ENCODE measurements at places on chromosomes 3 and 15.

DNA sequence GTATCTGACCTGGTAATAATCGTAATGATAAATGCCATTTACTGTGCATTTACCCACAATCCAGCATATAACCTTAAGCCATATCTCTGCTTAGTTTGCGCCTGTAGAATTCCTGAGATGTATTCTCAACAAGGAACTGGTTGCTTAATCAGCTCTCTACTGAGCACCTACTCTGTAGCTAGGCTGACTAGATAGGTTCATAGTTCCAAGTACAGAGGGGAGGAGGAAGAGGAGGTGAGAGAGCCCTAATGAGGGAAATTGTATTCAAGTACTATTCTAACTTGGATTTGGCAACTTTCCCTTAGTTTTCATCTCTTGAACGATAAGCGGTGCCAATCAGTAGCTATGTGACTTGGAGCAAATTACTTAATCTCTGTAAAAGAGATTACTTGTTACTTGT, 5.6 kb upstream of the AKAP13 start:
- no peak for DNase-seq

- DNase-seq: no peak
These were observed 161.0 kb downstream of the THSD4 start for GRCh38 chr15:71276336-71276665.

DNA sequence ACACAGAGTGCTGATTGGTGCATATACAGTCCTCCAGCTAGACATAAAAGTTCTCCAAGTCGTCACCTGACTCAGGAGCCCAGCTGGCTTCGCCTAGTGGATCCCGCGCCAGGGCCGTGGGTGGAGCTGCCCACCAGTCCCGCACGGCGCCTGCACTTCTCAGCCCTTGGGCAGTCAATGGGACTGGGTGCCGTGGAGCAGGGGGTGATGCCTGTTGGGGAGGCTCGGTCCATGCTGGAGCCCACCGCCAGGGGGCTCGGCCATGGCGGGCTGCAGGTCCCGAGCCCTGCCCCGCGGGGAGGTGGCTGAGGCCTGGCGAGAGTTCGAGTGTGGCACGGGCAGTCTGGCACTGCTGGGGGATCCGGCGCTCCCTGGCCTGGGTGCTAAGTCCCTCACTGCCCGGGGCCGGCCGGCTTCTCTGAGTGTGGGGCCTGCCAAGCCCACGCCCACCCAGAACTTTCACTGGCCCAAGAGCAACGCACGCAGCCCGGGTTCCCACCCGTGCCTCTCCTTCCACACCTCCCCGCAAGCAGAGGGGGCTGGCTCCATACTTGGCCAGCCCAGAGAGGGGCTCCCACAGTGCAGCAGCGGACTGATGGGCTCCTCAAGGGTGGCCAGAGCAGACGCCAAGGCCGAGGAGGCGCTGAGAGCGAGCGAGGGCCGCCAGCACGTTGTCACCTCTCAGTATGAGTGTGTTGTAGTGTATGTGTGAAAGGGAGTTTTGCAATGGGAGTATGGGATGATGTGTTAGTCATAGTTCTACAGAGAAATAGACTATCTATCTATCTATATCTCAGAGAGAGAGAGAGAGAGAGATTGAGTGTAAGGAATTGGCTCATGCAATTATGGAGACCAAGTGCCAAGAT, 69.0 kb downstream of the UBE2E2 start:
- DNase-seq: no peak

DNA sequence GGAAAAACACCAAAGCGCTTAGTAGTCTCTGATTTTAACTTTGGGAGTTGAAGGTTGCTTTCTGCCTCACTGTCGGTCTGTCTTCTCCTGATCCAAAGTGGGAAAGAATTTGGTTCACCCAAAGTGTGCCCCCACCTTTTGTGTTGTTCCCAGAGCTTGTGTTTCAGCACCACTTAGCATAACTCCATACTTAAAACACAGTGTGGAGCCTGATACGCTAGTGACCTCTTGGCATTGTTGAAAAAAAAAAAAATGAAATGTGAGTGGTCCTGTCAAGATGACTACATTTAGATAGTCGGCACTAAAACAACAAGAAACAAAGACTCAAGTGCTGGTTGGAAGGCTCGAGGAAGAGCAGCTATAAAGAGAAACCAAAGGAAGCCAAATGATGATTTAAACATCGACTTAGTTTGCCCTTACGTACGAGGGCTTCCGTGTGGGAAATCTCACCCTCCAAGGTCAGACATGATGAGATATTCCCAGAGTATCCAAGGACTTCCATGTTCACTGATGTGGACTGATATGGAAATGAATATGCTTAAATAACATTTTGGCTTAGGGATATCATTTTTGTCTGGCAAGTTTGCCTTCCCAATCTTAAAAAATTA, 178.8 kb downstream of the MEIS2 start:
- no peak for DNase-seq

GRCh38 chr3:37729119-37729518, 132.6 kb upstream of the CTDSPL start:
- peak; percentile 39 for DNase-seq

DNA sequence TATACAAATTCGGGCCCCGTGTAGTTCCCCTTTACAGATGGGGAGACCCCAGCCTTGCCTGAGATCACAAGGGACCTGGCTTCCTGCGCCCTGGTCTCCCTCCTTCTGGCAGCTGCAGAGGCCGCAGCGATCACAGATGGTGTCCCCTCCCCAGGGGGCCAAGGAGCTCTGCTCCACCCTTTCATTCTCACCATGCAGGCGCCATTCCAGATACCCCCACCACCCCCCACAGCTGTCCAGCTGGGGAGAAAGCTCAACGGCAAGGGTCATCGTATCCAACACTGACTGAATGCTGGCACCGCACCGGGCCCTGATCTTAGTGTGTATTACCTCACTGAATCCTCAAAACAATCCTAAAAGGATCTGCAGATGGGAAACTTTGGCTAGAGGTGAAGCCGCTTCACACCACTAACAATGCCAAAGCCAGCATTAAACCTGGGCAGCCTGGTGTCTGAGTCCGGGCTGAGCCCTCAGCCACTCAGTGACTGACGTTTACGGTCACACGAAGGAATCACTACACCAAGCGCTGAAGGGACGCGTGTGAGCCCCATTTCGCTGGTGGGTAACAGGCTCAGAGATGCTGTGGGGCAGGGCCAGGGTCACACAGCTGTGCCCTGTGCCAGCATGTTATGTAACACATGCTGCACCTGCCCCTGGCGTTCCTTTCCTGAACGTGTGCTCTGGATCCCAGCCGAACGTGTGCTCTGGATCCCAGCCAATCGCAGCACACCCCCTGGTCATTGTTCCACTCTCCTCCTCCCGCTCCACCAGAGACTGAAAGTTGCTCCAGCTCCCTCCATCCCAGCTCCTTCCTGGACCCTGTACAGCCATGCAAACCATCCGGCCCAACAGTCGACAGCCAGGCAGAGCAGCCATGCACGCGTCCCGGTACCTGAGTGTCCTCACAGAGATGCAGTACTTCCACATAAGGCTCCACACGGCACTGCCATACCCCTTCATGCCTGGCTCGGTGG, 51.8 kb downstream of the IQSEC1 start:
- no peak for DNase-seq

DNA sequence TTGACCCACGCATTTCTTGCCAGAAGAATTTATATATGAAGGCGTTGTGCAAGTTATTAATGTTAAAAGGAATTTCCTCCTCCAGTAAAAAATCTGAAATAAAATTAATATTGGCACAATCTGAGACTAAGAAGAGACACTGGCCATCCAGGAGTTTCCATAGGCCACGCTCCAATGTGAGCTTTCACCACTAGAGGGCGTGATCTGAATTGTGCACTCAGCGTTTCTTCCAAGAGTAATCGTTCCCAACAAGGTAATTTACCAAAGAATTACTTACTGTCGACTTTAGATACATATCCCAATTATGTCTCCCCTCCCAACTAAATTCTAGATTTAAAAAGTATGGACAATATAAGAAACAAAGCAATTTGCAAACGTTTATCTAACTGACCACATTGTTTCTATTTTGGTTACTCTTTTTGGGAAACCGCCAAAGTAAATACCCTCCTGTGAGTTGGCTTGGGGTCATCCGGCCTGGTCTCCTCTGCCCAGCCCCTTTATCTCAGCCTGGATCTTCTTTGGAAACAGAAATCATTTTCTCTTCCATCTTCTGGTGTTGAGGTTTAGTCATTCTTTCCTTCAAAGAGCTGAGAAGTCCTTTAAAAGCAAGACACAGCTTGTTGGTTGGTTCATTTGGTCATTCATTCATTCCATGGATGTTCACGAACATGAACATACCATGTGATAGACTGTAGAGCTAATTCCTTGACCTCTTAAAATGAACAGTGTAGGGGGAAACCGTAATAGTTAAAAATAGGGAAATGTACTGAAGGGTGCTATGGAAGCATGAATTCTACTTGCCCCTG, 26.2 kb downstream of the POLR2M start:
- peak; percentile 40 for DNase-seq

DNA sequence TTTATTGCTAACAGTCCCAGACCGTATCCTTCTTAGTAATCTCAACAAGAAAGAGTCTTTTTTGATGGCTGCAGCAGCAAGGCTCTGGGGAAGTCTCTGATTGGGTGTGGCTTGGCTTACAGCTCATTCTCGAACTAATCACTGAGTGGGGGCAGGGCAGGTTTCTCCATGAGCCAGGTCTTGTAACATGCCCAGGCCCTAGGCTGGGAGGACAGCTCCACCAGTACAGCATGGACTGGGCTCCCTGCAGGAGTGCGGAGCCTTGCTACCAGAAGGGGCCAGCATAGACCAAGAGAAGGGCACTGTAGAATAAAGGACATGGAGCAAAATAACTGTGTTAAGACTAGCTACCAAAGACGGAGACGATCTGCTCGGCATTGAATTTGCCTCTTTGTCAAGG, 7.2 kb downstream of the CD276 start:
- DNase-seq: peak; percentile 68

GRCh38 chr3:40292637-40293349, 16.7 kb upstream of the EIF1B start:
- no peak for DNase-seq

DNA sequence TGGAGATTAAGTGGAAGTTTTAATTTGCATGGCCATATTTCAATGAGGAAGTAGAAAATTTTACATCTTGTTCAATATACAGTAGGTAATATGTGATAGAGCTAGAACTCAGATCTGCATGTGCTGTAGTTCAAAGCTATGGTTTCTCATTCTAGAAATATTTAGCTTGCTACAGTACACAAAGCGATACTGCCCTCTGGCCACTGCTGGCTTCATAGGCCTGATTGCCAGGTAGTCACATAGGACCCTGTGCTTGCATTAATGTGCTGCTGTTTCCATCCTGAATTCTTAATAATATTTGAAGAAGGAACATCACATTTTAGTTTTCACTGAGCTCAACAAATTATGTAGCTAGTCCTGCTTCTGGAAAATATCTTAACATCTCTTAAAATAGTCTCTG, 87.0 kb downstream of the PLSCR2 start:
- DNase-seq: peak; percentile 16

GRCh38 chr15:27561816-27562215, 537.3 kb downstream of the OCA2 start:
- no peak for DNase-seq

DNA sequence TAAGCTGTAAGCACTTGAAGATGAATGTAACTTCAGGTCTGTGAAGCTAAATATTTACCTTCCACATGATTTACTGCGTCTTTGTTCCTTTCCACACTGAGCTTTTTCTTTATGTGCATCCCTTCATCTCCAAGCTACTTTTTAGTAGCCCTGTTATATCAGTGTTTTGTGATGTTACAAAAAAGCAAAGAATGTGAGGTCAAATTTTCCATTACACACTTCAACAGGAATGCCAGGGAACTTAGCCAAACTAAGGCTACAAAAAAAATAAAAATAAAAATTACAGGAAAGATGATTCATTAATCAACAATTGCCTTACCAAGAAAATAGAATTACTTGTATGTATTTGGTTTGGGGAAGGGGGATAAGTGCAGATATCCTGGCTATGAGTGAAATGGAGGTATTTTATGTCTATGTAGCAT, 73.0 kb downstream of the FILIP1L start:
- peak; percentile 86 for DNase-seq

GRCh38 chr3:2856138-2857133, 253.7 kb downstream of the IL5RA start:
- no peak for DNase-seq

DNA sequence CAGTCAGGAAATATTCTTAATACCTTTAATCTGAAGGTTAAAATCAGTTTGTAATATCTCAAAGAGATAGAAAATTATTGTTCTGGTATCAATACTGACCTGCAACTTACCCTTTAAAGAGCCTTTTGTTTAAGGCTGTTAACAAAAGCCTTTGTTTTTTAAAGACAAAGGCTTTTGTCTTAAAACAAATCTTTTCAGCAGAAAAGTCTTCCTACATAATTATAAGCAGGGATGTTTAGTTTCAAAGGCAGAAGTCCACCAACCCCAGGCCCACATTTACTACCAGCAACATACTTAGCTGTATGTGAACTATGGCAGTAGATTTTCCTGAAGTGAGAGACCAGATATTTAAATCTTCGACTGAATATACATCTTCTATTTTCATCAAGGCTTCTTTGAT, 36.2 kb downstream of the SLC30A4 start:
- no peak for DNase-seq

GRCh38 chr3:29311795-29312194, 30.9 kb downstream of the RBMS3 start:
- DNase-seq: no peak

DNA sequence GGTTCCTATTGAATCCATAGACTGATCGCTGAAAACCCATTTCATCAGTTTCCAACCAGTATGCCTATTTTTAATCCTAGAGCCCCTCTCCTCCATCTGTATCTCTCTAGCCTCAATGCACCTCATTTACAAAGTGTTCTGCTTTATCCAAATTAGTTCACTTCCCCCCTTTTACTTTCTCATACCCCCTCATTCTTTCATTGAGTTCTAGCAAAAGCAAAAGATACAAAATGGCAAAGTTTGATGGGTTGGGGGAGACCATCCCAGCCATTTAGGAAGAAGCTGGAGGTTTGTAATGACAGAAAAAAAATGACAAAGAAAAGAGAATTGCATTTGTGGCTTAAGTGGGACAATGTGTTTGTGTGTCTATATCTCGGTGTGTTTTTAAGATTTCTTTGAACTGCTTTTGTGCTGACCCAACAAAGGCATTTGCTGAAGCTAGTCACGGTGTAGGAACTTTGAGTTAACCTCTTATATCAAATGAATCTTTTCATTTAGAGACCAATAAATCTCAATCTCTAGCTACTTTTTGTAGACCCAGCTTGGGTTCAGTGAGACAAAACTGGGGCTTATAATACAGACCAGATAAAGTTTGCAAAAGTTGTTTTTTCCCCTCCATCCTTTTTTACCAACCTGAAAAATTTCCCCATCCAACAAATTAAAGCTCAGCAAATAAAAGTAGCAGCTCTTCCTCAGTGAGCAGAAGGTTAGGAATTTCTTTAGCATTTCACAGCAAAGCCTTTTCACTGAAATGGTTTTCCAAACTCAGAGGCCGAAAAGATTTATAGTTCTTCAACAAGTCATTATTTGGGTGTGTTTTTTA, 18.7 kb downstream of the NR2F2 start:
- DNase-seq: no peak
